Activated CD8-positive, alpha-beta memory T cell treated with anti-CD3 and anti-CD28 coated beads, Interleukin-2, amount 50 U/mL, for 48 hours (primary cell): ENCODE measurements at places on chromosomes 12 and 14.

DNA sequence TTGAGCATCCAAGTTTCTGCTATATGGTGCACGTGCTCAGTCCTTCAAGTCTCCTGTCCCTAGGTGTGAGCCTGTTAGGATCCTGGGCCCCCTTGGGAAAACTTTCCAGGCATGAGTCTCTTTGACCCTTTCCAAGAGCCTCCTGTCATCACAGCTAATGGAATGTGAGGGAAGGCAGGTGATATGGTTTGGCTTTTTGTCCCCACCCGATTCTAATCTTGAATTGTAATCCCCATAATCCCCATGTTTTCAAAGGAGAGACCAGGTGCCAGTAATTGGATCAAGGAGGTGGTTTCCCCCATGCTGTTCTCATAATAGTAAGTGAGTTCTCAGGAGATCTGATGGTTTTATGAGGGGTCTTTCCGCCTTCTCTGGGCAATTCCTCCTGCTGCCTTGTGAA, 265.5 kb downstream of the ATP23 start:
- DNase-seq, result no peak

GRCh38 chr12:82886671-82887340, 200.1 kb downstream of the TMTC2 start:
- DNase-seq, result no peak

- DNase-seq, result no peak
Measured at GRCh38 chr14:100416921-100417860, 94.1 kb downstream of the SLC25A47 start.

DNA sequence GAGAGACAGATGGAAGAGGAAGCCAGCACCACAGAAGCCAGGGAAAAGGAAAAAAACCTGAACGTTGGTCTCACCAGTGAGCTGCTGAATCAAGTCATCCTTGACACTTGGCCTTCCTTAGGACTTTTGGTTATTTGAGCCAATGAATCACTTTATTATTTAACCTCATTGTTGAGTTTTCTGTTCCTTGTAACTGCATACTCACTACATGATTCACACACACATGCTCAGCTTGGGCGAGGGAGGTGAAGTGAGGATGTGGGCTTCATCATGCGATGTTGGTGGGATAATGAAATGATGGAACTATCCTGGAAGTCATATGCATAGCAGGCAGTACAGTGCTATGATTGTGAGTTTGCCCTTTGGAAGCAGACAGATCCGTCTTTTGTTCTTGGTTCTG, 40.6 kb upstream of the RPH3A start:
- DNase-seq, result no peak

DNA sequence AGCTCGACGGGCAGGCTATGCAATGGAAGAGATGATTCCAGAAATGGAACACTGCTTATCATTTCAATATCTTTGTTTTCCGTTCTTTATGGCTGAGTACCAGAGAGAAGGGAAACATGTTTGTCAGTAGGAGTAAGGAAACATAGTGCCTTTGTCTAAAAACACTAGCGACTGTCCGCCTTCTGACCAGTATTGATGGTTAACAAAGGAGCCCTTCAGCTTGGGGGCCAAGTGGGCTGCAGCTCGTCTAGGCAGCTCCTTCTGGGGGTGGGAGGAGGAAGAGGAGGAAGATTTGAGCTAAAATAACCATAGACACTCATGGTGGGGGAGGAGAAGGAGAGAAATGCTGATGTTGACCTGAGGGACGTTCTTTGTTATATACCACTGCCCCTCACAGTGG, 15.0 kb downstream of the COQ5 start:
- DNase-seq, result no peak

DNA sequence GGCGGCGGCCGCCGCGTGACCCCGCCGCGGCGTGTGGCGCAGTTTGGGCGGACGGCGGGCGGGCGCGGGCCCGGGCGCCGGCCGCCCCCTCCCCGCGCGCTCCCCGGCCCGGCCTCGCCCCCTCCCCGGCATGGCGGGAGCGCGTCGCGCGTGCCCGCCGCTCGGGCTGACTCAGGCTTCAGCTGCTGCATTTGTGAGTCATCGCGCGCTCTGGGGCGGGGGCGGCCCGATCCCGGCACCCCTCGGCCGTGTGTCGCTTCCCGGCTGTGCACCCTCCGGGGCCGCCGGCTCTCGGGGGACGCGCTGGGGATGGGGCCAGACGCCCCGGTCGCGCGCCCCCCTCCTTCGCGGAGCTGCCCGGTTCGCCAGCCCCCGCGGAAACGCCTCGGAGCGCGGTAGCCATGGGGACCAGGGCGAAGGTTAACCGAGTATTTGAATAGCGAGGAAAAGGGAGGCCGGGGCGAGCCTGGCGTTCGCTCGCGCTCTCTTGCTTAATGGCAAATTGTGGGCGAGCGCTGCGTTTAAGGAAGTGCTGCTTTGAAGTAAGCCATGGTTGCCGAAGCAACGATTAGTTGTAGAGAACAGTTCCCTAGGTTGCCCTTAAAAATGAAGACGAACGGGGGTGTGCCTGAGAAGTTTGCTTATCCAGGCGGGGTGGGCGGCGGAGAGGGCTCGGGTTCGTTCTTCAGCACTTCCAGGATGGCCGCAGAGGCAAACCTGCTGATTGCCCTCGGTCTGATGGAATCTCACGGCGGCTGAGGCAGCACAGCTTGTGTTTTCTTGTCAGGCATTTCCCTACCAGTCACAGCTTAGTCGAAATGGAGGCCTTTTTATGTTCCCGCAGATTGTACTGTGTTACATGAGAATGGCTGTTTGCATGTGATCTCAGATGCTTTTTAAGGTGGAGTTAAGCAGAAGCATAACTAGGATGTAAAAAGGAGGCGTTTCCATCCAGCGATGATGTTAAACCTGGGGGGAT, 896 bp downstream of the EIF5 start:
- DNase-seq, result peak; percentile 87

- no peak for DNase-seq
Measured at GRCh38 chr12:41653386-41654326, 465.5 kb downstream of the PDZRN4 start.

DNA sequence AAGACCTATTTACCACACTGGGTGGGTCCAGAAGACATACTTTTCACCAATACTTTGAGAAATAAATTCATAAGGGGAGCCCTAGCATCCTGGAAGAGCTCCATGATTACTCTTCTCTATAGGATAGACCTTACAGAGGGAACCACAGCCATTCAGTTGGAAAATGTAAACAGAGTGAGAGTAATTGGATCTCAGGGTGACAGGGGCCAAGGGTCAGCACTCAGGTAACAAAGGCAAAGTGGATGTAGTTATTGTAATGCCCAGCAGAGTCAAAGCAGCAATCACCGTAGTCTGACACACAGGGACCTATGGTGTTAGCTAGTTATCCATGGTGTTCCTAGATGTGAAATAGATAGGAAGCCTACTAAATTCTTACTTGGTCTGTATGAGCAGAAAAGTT, 10.8 kb upstream of the GTF2A1 start:
- DNase-seq, result no peak

DNA sequence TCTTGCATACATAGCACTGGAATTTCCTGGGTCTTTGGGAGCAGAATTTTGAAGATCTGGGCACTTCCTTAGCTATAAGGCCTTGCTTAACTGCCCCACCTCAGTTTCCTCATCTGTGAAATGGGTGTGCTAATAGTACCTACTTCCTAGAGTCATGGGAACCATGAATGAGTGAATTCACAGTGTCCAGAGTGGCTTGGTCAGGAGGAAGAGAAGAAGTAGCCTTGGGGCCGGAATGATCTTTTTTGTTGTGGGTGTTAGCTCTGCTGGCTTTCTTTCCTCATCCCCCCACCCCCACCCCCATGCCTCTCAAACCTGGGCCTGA, 2.4 kb downstream of the SH2B3 start:
- DNase-seq, result no peak

GRCh38 chr12:66397574-66398290, 95.4 kb downstream of the HELB start:
- no peak for DNase-seq

DNA sequence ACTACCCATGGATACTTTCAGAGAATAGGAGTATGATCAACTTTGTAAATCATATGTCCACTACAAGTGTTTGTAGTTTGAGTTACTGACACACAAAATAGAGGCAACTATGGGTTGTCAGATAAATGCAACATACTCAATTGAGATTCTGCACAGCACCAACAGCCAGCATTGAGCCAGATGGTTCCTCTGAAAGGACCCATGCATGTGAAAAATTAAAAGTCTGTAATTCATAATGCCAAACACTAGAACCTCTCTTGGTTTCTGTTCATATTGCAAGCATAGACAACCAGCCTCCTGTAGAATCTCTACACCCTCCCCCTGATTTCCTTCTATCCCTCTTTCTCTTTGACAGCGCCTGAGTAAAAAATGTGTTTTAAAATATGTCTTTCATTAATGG, 831.0 kb downstream of the C12orf50 start:
- no peak for DNase-seq

DNA sequence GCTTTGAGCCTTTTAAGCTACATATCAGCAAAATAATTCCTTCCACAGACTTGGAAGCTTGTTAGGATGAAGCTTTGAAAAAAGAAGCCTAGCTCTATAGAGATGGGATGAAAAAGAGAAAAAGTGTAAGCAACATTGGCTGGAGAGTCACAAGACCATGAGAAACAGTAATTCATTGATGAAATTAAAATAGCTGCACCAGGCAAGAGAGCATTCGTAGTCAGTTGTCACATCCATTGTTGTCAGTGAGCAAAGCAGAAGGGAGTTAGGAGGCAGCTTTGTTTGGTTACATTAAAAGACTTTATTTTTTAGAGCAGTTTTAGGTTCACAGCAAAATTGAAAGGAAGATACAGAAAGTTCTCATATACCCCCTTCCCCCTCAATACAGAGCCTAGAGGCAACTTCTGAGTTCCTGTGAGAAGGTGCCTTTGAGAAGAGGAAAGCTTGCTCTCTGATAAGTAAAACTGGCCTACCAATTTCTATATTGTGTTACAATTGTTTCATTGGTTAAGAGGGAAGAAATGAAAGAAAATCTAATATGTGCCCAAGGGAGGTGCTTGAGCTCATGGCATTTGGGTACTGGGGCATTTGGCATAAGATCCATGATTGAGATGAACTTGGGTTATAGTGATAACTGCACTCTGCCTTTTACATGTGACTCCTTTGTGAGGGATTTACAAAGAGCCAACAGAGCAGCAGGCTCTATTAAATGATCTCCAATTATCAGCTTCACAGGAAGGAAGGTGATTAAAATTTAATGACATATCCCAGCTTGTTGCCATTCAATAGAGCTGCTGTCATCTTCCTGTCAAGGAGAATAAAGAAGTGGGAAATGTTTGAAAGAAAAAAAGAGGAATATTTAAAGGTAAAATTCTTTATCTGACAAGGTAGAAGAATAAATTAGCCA, 361.3 kb upstream of the TMTC1 start:
- DNase-seq, result no peak

- DNase-seq, result no peak
Measured at GRCh38 chr12:108477055-108477880, 37.8 kb upstream of the FICD start.

DNA sequence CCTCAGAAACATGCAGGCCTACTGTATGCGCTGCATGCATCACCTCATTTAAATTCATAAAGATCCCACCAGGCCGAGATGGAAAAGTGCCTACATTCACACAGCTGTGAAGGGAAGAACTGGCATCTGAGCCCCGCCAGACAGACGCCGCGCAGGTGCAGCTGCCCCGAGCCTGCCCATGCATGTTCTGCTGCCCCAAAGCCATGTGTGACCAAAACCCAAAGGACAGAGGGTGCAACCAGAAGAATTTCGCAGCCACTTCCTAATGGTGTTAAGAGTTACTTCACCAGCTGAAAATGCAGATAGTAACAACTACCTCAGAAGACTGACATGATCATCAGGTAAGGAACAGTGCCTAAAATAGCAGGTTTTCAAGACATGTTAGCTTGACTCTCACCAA, 13.5 kb upstream of the KRT8 start:
- no peak for DNase-seq

DNA sequence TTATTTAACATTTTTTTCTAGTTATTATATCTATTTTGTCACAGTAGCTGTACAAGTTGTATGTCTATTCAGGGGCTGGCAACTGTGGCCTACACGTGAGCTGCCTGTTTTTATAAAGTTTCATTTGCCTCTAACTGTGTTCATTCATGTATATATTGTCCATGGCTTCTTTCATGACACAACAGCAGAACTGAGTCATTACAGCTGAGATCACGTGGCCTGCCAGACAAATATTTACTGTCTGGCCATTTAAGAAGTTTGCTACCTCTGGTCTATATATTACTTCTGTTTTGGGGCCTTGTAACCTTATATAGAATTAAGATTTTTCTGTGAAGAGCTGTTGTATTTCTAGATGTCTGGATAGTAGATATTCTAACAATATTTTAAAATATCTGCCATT, 37.9 kb downstream of the KIAA0586 start:
- no peak for DNase-seq

DNA sequence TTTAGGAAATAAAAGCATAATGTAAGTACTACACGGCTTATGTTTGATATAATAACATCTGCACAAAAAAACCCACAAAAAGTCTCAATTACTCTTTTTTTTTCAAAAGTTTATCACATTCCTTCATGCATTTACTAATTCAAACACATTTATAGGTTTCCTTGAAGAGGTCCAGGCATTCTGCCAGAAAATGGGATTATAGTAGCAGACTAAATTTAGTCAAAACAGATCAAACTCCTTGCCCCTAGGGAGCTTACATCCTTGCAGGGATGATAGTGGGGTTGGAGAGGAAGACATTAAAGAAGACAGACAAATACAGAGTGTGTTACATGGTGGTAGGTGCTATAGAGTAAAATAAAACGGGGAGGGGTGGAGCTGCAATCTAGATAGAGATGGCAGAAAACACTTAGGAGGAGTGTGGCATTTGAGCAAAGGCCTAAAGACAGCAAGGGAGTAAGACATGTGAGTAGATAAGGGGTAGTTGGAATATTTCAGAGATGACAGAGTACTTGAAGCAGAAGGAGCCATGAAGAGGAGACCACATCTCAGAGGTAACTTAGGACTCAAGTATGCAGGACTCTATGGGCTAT, 266.9 kb downstream of the PPFIA2 start:
- no peak for DNase-seq

DNA sequence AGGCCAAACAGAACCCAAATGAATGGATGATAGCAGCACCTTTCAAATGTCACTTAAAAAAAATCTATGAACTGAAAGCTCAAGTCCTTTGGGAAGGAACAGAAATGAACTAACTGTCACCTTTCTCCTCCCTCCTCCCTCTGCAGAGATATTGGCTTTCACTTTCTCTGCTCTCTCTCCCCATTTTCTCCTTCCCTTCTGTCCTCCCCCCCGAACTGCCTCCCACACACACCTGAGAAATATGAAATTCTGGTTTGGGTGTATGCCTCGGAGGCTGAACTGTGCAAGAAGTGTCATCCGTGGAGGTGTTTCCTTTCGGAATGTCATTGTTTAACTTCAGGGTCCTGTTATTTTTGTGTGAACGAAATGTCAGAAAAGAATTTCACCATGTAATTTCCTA, 87.8 kb downstream of the NEDD1 start:
- DNase-seq, result no peak
